ENCODE measurements at places on chromosomes 1 and 21. TPM values are rescaled to one million over a fixed set of nuclear protein-coding genes. Genes with fewer than 3 reads are reported as not detected.

Gene CR2
- not detected for total RNA-seq

DNA sequence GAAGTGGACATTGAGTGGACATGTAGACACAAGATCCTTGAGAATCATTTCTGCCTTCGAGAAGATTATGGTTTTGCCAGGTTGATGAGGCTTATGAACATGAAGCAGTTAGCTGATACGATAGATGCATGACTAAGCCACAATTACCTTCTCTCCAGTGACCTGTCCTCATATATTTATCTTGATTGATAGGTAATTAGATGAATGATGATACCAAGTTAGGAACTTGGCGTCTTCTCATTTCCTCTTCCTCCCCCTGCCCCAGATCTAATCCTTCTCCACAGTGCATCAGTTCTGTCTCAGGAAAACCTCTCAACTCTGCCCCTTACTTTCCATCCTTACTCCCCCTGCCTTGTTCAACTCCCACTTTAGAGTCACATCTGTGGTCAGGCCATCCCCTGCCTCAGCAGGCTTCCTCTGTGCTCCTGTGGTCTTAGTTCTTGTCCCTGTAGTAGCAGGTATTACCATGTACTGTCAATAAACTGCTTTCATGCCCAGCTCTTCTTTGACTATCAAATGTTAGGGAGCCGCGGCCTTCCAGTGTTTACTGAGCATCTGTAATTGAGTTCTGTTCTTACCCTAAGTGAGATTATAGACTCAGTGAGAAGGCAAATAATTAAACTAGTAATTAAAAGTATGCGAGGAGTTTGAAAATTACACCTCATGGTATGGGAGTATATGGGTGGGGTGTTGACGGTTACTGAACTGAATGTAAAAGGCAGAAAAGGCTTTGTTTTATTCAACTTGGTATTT, 5.1 kb downstream of the ST6GALNAC3 start:
- DNase-seq: no peak

Gene NBPF6
- not detected for total RNA-seq

Gene VWA5B1
- total RNA-seq: not detected

- no peak for DNase-seq
Observed at GRCh38 chr1:234782105-234782751, 172.2 kb upstream of the IRF2BP2 start.

Gene SPATA1
- total RNA-seq: 1.3 TPM

GRCh38 chr1:244414543-244414942, 37.2 kb downstream of the ADSS2 start:
- DNase-seq: no peak

DNA sequence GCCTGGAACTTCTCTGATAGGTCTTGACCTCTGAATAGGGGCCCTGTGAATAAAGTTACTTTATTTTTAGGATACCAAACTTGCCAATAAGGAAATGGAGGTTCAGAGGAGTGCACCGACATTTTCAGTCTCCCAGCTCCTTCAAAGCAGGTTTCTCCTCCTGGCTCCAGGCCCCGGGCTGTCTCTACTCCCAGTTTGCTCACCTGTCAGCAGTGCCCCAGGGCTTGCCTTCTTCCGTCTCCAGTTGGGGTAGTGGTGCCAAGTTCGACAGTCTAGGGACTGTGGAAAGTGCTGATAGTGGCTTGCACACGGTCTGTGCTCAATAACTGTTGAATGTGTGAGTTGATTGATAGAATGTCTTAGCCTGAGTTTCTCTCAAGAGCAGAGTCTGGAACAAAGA, 149.2 kb downstream of the ACTL8 start:
- no peak for DNase-seq

All from HT-29 (cell line).